ENCODE measurements at places on chromosomes 5 and 9.

DNA sequence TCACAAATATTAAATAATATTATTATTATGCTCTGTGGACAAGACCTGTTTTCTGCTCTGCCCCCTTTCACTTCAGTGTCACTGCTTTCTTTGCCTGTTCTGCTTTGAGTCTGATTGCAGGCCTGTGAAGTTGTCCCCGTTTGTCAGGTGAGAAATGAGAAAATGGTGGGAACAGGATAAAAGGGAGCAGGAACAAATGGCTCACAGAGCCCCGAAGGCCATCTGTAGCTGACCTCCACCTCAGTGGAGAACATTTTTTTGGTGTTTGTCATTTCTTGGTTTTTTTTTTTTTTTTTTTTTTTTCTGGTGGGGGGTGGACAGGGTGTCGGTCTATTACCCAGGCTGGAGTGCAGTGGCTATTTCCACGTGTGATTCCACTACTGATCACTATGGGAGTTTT lies 13.2 kb upstream of the S100Z start:
- DNase-seq: no peak

DNA sequence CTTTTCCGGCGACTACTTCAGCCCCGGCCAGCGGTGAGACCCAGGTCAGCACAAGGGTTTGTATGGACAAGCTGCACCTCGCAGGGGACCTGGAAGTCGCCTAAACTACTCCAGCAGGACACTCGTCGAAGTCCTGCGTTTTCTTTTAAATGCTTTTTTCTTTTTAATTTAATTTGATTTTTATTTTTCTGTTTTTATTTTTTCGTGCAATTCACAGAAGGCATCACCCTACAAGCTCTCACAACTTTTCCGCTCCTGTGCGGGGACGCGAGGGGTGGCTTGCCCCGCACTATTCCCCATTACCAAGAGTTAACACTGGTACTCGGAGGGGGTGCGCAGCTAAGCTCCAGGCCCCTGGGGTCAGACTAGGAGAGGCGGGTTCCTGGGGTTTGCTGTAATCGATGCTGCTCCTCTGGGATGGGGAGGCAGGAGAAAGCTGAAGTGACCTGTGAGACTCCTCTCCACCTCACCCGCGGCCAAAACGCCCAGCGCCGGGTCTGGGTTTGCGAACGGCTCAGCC lies 1.3 kb downstream of the EDIL3 start:
- no peak for DNase-seq

DNA sequence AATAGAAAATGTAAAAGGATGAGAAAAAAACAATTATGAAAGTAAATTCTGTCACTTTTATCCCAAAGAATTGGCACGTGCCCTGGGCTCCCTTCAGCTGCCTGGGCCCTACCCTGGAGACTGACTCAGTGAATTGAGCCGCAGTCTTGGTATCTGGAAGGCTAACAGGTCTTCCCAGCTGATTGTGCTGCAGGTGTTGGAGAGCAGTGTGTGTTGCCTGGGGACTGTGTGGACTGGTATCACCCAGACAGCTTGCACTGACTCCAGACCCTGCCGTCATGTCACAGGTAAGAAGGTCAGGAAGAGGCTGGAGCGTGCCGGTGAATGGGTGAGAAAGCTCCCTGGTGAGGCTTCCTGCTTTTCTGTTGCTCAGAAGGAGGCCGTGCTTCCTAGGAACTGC lies 83.3 kb downstream of the AOPEP start:
- DNase-seq: no peak

- no peak for DNase-seq
Measured at GRCh38 chr5:173829826-173830225, 58.3 kb upstream of the CPEB4 start.

GRCh38 chr9:16626577-16627130 lies 243.8 kb downstream of the BNC2 start:
- peak; percentile 77 for DNase-seq

- DNase-seq: no peak
Measured at GRCh38 chr5:168987543-168988300, 313.2 kb downstream of the SLIT3 start.

- no peak for DNase-seq
Measured at GRCh38 chr5:67133776-67134175, 62.8 kb downstream of the CD180 start.

GRCh38 chr5:168895295-168896071 lies 316.3 kb upstream of the PANK3 start:
- no peak for DNase-seq

- no peak for DNase-seq
Measured at GRCh38 chr5:147750065-147750464, 32.5 kb downstream of the JAKMIP2 start.

DNA sequence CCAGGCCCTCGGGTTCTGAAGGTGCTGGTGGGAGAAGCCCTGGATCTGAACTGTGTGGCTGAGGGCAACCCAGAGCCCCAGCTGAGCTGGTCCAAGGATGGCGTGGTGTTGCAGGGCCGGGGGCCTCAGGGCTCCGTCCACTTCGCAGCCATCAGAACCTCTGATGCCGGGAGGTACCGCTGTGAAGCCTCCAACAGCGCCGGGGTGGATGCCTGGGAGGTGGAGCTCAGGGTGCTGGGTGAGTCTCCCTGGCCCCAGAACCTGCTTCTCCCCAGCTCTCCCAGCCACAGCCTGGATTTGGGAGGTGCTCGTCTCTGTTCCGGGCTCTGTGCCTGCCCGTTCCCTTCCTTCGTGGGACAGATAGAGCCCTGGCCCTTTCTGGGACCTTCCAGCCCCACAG lies 75.6 kb downstream of the HMCN2 start:
- DNase-seq: no peak

DNA sequence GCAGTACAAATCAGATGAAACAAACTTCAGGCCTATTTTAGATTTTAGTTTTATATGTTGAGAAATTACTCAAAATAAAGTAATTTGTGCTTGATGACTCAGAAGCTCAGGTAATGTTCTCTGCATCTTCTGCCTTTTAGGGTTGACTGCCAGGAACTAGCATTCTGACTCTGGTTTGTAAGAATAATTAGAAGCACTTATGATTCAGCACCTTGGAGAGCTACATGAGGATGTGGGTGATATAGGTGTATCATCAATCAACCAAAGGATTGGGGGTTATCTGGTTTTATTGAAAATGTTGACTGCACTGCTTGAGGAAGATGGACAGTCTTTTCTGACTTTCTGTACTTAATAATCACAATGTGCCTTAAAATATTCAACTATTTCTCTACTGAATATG lies 118.7 kb upstream of the SGCD start:
- DNase-seq: no peak

- no peak for DNase-seq
Measured at GRCh38 chr9:106994463-106994862, 131.5 kb downstream of the ZNF462 start.

- no peak for DNase-seq
Measured at GRCh38 chr5:72108202-72109061, 1.2 kb downstream of the MAP1B start.

- DNase-seq: no peak
Measured at GRCh38 chr9:95826183-95826838, 49.2 kb upstream of the ERCC6L2 start.

DNA sequence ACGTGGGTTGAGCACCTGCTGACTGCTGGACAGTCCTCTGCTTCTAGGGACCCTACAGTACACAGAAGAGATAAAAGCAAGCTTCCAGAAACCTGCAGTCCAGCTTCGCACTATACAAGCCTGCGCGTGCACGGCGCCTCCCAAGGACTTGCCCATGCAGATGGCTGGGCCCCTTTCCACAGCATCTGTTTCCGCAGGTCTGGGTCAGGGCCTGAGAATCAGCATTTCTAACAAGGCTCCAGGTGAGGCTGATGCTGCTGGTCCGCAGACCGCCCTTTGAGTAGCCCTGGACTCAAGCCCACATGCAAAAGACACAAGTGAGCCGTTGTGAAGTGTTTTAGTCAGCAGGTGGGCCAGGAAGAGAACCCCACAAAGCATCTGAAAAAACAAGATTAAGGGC lies 133.1 kb downstream of the HSD17B3 start:
- no peak for DNase-seq

GRCh38 chr9:125355601-125356000 lies 94.0 kb downstream of the GAPVD1 start:
- DNase-seq: no peak

DNA sequence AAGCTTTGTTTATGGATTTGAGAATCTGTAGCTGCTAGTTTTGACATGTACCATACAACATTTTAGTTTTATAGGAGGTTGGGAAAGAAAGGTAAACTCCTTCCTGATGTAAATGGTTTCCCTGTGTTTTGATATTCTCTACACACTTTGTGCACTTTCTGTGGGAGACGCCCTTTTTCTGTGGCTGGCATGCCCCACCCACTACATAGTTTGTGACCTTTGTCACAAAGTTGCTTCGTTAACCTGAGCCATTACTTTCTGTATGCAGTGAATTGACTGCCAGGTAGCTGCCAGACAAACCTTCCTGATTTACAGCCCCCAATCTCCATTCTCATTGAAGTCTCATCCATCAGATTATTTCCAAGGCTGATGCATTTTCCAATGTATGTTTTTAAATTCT lies 90.6 kb downstream of the NLN start:
- DNase-seq: no peak

GRCh38 chr5:53445569-53445968 lies 34.9 kb upstream of the FST start:
- DNase-seq: no peak

- DNase-seq: no peak
Measured at GRCh38 chr5:9126490-9126889, 419.4 kb downstream of the SEMA5A start.

- DNase-seq: no peak
Measured at GRCh38 chr5:59553992-59554391, 339.5 kb downstream of the PDE4D start.

DNA sequence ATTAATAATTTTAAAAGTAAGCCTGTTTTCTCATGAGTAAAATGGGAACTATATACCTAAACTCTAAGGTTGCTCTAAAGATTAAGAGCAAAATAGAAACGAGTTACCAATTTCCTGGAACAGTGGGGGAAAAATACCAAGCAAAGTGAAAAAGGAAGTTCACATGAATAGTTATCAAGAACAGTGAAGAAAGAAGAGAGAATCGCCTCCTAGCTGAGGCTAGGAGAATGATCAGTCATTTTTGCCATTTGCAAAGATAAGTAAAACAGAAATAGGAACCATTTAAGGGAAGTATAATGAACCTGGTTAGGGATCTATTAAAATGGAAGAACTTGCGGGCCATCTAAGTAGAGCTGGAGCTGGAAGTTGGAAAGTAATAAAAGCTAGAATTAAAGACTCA lies 50.7 kb downstream of the P4HA2 start:
- no peak for DNase-seq

DNA sequence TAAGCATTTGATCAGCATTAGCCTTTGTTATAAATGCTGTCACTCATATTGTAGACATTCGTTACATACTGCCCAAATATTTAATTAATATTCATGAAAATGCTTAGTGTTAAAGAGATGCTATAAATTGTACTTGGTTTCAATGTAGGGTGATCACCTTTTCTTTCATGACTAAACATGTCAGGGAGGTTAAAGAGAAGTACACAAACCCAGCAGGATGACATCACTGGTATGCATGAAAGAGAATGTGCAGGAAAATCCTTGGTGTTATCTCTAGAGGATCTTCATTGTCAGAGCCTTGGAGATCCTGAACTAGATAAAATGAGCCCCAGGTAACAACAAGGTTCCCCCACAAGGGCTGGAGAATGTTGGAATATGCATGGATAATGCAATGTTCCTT lies 33.0 kb upstream of the SV2C start:
- no peak for DNase-seq

DNA sequence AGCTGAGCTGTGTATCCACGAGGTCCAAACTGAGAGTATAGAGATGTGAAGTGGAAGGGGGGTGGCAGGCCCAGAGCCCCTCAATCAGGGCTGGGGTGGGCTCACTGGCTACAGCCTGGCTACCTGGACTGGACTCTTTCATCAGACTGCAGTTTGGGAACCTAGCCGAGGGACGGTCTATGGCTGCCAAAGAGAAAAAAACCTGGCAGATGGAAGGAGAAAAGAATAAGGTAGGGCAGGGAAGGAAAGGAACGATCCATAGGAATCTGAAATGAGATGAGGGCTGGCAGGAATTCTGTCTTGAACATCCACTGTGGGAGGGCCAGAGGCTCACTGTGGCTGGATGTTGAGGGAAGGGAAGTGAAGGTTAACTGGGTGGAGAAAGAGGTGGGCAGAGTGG lies 224.4 kb upstream of the PANK3 start:
- no peak for DNase-seq

- peak; percentile 23 for DNase-seq
Measured at GRCh38 chr5:108143581-108143980, 238.3 kb downstream of the FBXL17 start.

DNA sequence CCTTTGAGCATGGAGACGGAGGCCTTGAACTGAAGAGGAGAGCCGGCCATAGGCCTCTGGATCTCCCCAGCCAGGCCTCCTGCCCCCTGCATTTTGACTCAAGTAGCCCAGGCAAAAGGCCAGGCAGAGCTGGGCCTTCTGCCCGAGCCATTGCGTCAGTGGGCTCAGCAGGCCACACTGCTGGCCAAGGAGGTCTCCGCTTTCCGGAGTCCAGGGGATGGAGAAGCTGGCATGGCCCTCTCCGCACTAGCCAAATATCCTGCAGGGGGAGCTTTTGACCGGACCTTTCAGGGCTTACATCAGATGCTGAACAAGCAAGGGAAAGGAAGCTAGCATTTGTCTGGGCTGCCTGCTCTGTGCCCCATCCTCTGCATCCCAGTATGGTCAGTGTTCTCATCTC lies 386.8 kb downstream of the TRIM36 start:
- no peak for DNase-seq

DNA sequence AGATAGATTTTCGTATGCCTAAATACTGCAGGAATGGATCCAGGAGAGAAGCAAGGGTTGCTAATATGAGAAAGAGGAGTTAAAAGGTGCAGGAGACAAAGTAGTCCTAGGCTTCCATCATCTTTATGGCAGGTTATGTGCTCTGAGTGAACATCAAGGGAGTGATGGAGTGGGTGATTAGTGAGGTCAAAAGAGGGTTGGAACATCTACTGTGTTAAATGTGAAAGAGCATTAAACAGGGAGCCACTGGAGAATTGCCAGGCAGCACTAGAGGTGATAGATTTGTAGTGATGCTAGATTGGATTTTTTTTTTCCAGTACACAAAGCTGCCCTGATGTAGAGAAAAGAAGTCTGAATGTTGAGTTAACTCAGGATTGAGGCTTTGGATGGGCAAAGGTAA lies 199.3 kb downstream of the NMUR2 start:
- no peak for DNase-seq

- no peak for DNase-seq
Measured at GRCh38 chr5:56126487-56127179, 106.5 kb downstream of the ANKRD55 start.

- no peak for DNase-seq
Measured at GRCh38 chr5:58456026-58456425, 3.9 kb downstream of the PLK2 start.

GRCh38 chr5:103119765-103120606 lies at the start of the genes GIN1 and PPIP5K2:
TSS of gene GIN1 (minus strand) at chr5:103120138. CDS start at chr5:103108707, 11,431 bp downstream.
TSS of gene PPIP5K2 (plus strand) at chr5:103120301. CDS start at chr5:103129590, 9,289 bp downstream.
- DNase-seq: peak; percentile 97

All from retinal pigment epithelial cell (primary cell).